Activated T-helper 17 cell treated with anti-CD3 and anti-CD28 coated beads, Interleukin-2, amount 50 U/mL, for 72 hours (primary cell): ENCODE measurements at places on chromosomes 13 and 19. TPM values are rescaled to one million over a fixed set of nuclear protein-coding genes. Genes with fewer than 3 reads are reported as not detected.

- ATAC-seq: peak; percentile 55
These were observed 333.9 kb downstream of the UQCRFS1 start for GRCh38 chr19:28878862-28879566.

DNA sequence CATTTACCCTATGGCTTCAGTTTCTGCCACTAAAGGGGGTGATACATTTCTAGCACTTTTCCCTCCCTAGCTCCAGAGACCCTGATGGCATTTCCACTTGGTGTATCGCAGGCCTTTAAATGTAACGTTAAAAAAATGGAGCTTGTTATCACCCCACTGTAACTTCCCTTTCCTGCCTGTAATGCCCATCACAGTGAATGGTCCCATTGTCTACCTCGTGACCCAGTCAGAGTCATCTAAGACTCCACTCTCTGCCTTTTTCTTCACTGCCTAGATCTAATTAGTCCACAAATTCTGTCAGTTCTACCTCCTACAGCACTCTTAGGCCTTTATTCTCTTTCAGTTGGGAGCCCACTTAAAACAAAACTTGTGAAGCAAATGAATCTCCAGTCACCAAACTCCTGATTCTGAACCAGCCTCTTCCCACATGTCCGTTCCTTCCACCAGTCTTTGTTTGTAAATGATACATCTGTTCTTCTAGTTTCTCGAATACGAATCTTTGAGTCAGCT lies 64.8 kb downstream of the NHLRC3 start:
- no peak for ATAC-seq

- no peak for ATAC-seq
These were observed 104.5 kb downstream of the URI1 start for GRCh38 chr19:30046522-30046921.

DNA sequence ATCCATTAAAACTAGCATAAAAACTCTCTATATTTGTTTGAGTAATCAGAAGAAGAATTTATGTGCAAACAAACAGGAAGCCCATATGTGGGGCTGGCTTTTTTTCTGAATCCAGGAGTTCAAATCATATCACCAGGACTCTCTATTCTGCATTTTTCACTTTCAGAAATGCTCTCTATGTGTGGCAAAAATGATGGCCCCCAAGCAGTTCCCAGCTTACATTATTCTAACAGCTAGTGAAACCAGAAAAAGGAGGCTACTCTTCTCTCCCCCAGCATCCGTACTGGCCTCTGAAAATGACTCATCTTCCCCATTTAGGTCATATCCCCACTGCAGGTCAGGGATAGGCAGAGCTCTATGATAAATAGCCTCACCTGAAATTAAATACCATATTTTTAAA lies 20.4 kb downstream of the RBM26 start:
- ATAC-seq: peak; percentile 89

DNA sequence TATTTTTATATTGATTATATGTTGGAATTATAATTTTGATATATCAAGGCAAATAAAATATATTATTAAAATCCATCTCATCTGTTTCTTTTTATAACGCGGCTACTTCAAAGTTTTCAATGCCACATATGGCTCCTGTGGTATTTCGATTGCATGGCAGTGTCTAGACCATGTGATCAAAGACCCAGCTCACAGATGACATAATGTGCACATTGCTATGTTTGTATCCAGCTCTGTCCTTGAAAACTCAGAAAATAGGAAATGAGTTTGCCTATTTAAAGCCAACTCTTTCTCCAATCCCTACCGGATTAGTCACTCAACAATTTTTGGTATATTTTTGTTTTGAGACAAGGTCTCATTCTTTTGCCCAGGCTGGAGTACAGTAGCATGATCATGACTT lies 26.2 kb downstream of the TMTC4 start:
- ATAC-seq: no peak

GRCh38 chr19:44051650-44052402 lies at the start of gene ZNF223:
TSS of gene ZNF223 (plus strand) at chr19:44052036. CDS start at chr19:44055177, 3,141 bp downstream.
- ATAC-seq: peak; percentile 72

ZSWIM9 gene
- total RNA-seq: 9.9 TPM

NLRP7 gene
- total RNA-seq: not detected
